ENCODE measurements at places on chromosomes 16 and 17.
A peak's percentile ranks its signal among the peaks of the same experiment; 100 is the strongest.

DNA sequence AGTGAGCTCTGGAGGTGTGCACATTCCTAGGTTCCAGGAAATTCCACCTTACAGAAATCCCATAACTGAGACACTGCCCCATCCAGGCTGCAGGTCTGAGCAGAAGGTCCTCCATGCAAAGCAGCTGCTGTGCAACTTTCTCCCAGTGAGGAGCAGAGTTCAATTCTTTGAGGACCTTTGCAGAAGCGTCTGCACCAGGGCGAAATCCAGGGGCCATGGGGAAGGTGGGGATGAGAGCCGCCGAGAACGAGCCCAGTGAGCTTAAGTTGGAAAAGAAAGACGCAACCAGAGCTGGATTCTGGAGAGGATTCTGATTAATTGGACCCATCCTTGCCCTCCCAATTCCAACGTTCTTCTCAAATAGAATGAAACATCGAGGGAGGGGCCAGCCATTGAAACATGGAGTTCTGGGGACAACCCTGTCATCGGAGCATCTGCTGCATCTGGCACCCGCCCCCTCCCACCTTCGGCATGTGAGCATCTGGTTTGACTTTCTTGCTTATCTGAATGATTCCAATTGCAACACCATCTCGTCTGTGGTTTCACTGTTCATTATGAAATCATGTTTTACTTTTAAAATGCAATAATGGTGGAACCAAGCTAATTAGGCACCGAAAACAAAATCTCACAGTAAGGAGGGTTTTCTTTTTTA is 190.6 kb upstream of the FOXF1 start:
- DNase-seq: no peak

DNA sequence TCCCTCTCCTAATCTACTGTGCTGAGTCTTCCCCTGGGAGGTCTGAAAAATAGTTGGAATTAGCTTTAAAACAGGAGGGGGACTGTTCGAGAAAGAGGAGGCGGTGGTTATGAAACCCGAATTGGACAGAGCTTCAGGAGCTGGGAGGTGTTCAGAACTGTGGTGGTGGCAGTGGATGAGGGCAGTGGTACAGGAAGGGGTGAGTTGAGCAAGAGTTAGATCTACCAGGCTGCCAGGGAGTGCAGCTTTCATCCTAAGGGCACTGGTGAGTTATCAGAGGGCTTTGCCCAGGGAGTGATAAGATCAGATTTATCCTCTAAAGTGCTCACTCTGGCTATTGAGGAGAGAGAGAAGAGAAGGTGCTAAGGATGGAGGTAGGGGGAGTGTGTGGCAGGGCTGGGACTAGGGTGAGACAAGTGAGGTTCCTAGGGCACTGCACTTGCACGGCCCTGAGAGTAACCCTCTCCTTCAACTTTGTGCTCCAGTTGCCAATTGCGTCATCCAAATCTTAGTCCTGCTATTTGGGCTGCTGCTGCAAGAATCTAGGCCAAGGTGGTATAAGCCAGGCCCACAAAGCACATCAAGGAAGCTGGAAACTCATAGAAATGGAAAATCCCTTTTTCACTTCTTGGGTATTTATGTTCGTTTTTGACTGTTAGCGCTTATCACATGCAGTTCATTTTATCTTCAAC is 540.3 kb downstream of the XYLT1 start:
- no peak for DNase-seq

DNA sequence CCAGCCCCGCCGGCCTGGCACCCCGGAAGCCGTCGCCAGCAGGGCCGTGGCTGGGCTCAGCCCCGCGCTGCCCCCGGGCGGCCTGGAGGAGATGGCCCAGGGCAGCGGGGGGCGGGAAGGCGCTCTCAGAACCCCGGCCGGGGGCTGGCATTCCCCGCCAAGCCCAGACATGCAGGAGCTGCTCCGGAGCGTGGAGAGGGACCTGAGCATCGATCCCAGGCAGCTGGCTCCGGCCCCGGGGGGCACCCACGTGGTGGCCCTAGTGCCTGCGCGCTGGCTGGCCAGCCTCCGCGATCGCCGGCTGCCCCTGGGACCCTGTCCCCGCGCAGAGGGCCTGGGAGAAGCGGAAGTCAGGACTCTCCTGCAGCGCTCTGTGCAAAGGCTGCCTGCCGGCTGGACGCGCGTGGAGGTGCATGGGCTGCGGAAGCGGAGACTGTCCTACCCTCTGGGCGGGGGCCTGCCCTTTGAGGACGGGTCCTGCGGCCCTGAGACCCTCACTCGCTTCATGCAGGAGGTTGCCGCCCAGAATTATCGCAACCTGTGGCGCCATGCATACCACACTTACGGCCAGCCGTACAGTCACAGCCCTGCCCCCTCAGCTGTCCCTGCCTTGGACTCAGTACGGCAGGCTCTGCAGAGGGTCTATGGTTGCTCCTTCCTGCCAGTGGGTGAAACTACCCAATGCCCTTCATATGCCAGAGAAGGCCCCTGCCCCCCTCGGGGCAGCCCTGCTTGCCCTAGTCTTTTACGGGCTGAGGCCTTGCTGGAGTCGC is 551 bp downstream of the WDR81 start:
- DNase-seq: no peak

DNA sequence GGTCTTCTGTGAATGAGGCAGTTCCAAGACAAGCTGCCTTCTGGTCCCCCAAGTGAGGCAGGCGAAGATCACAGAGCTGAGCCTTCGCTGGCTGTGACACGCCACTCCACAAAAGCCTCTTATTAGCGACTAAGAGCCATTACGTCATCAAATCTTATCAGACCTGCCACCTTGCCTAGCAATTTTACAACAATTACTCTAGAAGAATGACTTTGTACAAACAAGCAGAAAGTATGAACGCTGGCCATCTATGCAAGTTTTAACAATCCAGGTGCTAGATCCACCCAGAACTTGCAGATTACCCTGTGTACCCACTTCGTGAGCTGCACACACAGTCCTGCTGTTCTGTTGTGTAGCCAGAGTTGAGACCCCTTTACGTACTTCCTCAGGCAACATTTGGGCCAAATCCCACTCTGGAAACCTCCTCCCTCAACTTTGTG is 3.8 kb upstream of the ICAM2 start:
- DNase-seq: no peak

DNA sequence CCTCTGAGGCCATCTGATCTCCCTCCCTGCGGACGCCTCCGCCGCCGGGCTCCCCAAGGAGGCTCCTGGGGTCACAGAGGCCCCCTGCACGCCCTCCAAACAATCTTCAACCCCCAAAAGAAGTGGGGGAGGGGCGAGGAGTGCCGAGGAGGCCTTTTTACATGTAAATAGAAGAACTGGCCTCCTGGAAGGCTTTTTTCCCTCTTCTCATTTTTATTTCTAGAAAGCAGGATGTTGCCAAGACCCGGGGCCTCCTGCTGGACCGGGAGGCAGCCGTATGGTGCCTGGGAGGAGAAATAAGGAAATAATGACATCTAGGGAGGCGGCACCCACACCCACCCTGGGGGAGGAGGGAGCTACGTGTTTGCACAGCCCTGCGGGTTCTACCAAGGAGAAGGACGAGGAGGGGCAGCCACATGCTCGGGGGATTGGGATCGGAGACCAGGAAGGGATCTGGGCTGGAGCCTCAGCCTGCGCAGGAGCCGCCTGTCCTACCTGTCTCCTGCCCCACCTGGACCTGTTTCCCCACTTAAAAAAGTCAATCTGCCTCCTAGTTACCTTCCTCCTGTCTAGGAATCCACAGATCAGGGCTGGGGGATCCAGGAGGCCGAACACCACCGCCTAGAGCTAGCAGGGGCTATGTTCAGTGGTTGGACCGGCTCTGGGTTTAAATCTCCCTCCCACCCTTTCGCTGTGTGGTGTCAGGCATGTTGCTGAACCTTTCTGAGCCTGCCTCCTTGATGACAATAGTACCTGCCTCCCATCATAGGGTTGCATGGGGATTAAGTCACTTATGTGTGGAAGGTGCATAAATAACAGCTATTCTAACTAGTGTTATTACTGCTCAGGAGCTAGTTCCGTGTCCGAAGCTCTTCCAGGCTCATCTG is 175.7 kb upstream of the GSE1 start:
- DNase-seq: peak; percentile 85

DNA sequence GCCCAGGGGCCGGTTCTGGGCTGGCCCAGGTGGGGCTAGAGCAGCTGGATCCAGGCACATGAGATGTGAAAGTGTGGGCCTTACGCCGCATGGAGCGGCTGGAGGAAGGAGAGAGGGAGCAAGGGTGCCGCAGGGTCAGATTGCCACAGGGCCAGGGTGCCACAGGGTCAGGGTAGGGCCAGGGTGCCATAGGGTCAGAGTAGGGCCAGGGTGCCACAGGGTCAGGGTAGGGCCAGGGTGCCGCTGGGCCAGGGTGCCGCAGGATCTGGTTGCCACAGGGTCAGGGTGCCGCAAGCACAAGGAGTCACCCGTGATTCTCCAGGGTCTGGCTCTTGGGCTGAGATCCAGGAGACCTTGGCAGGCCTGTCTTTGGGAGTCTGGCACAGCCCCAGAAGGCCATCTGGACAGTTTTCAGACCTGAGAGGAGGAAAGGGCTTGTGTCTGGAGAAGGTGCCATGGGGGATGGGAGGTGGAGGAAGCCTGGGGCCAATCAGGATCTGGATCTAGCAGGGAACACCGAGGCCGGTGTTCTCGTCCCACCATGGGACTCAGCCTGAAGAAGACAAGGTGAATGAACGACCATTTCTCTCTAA is 13.1 kb upstream of the LASP1NB start:
- DNase-seq: peak; percentile 79

- DNase-seq: no peak
Measured at GRCh38 chr16:28531777-28532744, 6.7 kb downstream of the NUPR1 start.

DNA sequence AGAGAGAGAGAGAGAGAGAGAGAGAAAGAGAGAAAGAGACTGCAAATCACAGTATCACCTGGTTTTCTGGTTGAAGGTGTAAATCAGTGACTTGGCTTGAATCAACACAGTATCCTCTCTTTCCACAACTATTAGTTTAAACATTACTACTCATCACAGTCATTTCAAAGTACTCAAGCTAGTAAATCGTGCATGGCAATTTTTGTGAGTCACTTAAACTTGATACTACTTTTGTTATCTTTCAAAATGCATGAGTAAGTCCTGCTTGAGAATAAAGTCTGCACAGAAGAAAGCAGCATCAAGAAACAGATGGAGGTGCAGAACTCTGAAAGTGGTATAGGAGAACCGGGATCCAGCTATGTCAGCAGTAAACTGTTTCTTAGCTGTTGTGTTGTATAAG is 535.4 kb downstream of the CDH8 start:
- no peak for DNase-seq

DNA sequence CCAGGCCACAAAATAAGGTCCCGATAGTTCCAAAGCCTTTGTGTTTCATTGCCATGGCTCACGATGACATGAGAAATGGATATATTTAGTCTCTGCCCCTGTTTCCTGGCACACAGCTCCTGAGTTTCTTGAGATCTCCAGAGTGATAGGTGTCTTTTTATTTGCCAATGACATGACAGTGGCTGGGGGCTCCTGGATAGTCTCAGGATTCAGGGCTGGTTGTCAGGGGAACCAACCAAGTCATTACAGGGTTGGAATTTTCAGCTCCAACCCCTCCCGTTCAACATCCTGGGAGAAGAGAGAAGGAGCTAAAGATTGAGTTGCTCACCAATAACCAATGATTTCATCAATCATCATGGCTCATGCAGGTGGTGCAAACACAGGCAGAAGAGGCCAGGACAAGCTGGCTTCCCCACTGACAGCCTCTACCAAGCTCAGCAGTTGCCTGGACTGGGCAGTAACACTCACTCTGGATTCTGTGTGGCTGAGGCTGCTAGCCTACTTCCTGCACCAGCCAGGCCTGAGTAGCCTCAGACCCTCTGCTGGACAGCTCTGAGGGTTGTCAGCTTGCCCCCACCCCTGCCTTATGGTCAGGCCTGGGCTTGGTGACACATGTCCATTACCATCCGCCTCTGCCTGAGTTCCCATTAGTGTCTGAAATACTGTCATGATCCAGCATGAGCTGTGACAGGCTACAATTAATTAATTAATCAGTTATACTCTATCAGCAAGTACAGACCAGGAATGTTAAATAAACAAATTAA is 534.4 kb upstream of the CDH5 start:
- DNase-seq: no peak

DNA sequence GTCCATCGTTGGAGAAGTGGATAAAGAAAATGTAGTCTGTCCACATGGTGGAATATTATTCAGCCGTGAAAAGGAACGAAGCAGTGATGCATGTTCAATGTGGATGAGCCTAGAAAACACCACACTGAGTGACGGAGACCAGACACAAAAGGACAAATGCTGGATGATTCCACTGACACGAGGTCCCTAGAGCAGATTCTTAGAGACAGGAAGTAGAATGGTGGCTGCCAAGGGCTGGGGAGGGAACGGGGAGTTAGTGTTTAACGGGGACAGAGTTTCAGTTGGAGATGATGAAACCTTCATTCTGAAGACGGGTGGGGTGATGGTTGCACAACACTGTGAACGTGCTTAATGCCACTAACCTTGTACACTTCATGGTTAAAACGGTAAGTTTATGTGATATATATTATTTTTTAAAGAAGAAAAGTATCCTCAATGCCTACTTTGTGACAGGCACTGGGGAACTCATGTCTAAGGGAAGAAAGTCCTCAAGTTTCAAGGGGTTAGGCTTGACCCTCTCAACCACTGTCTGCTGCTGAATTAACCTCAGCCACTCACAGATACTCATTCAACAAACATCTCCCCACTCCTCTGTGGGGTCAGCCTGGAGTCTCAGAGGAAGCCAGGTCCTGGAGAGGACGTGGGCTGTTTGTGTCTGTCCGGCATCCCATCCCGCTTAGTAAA is 17.6 kb downstream of the C16orf74 start:
- no peak for DNase-seq

DNA sequence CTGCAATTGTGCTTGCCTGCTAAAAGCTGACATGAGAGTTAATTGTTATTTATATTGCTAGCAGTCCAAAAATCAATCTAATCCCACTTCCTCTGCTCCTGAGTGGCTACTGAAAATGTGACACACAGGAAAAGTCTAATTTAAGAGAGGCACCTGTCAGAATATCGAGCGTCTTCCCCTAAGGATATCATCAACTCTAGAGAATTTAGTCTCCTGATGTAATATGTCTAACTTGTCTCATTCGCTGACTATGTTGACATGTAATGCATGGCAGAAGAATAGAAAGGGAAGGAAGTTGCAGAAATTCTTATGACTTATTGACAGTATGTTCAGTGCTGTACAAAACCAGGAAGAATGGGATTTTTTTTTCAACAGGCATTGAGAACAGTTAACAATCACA is 893.4 kb upstream of the CDH8 start:
- no peak for DNase-seq

GRCh38 chr17:79897243-79898063 is 58.2 kb upstream of the CBX4 start:
- DNase-seq: no peak

Data from NCI-H446 (cell line).